ENCODE measurements at places on chromosomes 4 and X. TPM values are rescaled to one million over a fixed set of nuclear protein-coding genes. Genes with fewer than 3 reads are reported as not detected.

The AKAP4 gene
- total RNA-seq: not detected

The PLXNB3 gene
- total RNA-seq: 6.2 TPM

The CDKL5 gene
- 5.0 TPM for total RNA-seq

The ARHGAP24 gene
- 50.8 TPM for total RNA-seq

The ENPP6 gene
- not detected for total RNA-seq
